ENCODE measurements at places on chromosomes 7 and 10. TPM values are rescaled to one million over a fixed set of nuclear protein-coding genes. Genes with fewer than 3 reads are reported as not detected.

The PAX4 gene
- polyA plus RNA-seq = not detected

The GBX1 gene
- polyA plus RNA-seq = not detected

- DNase-seq = no peak
These were observed 236.2 kb downstream of the DGKB start for GRCh38 chr7:14666304-14666703.

The NKX1-2 gene
- polyA plus RNA-seq = not detected

- no peak for DNase-seq
These were observed 61.0 kb downstream of the CAMK2B start for GRCh38 chr7:44264221-44264931.

DNA sequence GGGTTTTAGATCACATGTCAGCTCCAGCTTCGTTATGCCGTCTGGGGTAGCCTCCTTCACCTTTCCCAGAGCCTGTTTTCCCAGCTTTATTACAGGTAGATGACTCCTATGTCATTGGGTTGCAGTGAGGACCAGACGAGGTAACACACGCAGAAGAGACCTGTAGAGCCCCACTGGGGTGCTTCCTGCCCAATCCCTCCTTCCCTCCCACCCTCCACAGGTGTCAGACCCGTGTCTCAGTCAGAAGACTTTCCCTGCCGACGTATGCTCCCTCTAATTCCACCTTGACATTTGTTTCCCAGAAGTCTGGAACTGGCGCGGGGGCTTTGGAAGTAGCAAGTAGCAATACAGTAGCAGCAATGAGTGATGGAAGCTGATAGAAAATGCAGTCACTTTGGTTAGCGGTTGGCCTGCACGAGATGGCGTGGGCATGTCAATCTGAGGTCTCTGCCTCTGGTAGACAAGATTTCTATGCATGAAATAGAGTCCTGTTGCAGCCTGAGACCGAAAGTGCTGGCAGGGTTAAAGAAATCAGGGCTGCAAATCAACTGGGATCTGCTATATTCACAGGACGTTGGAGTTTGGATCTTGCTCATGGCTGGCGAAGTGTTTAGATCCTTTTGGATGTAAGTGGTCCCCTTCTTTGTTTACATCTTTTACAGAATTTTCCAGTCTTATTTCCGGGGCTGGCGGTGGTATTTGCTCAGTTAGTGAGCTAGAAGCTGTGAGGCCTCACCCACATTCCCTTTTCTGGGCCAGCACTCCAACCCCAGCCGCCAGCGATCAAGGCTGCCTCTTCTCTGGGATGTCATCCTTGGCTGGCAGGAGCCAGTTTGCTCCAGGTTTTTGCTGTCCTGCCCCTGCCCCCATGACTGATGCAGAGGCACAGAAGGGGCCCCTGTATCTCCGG, 78.3 kb upstream of the KMT2C start:
- no peak for DNase-seq

- no peak for DNase-seq
These were observed 280.1 kb downstream of the FRMD4A start for GRCh38 chr10:14050598-14050997.

GRCh38 chr7:492714-493065, 27.0 kb downstream of the PDGFA start:
- no peak for DNase-seq

DNA sequence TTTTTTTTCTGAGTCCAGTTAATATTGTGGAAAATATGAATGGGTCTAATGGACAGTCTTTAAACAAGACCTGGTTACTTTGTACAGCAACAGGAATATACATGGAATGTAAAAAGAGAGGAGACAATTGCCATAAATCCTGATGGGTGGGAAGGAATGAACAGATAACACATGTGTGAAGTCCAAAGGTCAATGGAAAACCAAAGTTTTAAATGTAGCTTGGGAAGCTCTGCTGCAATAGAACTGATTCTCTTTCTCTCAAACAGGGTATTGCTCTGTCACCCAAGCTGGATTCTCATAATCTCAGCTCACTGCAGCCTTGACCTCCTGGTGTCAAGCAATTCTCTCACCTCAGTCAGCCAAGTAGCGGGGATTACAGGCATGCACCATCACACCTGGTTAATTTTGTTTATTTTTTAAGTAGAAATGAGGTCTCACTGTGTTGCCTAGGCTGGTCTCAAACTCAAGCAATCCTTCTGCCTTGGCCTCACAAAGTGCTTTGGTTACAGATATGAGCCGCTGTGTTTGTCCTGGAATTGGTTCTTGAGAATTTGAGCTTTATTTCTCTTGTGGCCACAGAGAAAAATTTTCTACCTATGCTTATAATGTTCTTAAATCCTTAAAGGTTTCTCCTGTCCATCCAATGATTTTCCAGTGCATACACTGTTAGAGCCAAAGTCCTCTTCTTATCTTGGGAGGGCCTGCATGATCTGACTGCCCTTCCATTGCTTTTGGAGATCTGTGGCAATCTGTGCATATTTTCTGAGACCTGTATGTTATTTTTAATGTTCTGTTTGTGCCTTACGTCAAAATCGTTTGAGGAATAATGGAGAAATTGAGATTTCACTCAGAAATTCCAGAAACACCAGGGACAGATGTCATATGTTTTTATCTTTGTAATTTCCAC, 30.7 kb upstream of the ZNF92 start:
- no peak for DNase-seq

The EXOC6 gene
- 9.6 TPM for polyA plus RNA-seq

DNA sequence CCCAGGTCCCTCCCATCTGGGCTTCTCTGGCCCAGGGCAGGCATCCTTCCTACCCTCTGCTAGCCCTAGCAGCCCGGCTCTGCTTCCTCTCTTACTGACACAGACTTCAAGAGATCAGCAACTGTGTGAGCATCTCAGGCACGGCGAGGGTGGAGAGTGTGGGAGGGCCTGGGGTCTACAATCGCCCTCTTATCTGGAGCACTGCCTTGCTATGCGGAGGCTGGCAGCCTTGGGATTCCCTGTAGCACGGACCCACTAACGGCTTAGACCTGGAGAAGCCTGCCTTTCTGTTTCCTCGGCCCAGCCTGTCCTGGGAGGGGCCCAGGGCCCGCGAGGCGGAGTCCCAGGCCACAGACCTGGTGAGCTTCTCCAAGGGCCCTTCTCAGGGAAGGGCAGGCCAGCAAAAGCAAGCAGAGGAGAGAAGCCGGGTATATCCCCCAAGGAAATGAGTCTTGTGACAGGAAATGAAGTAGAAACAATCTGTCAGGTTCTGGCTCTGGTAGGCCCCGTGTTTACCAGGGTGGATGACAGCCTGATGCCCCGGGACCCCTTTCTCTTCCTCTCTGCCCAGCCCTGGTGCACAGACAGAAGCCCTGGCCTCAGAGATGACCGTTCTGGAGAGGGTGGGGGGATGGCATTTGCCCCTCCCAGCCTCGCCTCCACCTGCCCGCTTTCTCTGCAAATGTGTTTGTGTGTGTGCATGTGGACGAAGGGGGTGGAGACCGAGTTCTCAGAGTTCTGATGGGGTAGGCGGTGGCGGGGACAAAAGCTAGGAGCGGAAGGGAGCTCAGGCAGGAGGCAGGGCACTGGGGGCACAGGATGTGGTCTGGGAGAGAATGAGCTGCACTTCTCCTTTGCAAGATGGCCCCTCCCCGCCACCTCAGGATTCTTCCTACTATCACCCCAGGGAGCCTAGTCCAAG, 2.5 kb downstream of the LRCH4 start:
- DNase-seq = no peak

DNA sequence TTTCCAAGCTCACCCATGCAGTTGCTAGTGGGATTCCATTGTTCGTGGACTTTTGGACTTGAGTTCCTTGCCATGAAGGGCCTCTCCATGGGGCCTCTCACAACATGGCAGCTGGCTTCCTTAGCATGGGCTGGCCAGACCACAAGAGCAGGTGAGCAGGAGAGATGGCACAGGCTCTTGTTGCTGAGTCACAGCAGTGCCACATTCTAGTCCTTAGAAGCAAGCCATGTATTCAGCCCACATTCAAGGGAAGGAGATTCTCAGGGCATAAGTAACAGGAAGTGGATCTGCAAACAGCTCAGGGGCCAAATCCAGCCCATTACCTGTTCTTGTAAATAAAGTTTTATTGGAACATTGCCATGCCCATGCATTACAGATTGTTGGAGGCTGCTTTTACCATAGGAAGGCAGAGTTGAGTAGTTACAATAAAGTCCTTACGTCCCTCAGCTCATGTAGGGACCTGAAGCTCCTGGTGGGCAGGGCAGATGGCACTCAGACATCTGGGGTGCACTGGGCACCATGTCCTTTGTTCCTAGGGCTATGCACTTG, 481.5 kb upstream of the FOXK1 start:
- DNase-seq = no peak

GRCh38 chr10:90800232-90800796, 57.5 kb downstream of the HTR7 start:
- DNase-seq = no peak

DNA sequence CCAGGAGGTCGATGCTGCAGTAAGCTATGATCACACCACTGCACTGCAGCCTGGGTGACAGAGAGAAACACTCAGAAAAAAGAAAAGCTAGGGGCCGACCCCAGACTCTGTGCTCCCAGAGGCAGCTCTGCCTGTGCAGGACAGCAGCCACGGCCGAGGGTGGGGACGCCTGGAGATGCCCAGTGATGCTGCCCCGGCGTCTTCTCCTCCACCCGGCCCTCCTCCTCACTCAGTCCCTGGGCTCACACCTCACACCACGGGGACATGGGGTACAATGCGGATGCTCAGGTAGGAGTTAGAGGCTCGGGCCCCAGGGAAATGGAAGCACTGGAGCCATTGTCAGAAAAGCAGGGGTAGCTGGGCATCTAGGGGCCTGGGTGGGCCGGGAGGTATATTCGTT, 46.3 kb upstream of the ELFN1 start:
- DNase-seq = no peak

DNA sequence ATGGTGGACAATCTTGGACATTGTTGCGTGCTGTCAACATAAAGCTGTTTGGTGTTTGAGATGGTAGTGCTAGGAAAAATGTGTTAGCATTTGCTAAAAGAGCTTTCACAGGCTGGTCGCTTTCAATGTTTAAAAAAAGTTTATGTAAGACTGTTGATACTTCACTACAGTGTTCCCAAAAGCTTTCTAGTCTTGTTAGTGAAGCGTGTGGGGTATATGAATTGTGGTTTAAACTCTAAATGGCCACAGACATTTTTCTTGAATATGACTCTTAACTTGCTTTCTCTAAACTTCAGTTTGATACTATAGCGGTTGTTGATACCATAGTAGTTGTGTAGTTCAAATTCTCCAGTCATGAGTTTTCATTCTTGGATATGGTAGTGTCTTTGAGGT, 44.9 kb downstream of the MCU start:
- DNase-seq = no peak

The TACC2 gene
- 10.4 TPM for polyA plus RNA-seq

The COL28A1 gene
- 0.11 TPM for polyA plus RNA-seq

DNA sequence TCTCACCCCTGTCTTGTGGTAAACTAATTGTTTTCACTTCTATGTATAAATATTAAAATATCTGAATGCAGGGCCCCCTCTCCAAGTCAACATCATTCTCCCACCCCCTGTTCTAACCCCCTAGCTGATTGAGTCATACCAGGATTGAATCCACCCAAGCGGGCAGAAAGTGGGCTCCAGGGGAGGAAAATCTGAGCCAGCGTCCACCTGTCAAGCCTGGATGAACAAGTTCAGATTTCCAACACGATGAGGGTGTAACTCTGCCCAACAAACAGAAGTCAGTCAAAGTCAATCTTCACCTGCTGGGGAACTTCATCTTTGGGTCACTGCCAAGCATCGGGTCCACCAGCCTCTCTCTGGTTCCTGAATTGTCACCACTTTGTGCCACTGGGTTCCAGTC, 162.9 kb upstream of the CELF2 start:
- no peak for DNase-seq

The SLC26A5 gene
- not detected for polyA plus RNA-seq

GRCh38 chr7:51620706-51621105, 304.1 kb upstream of the COBL start:
- no peak for DNase-seq

GRCh38 chr10:100817268-100817839, 72.0 kb downstream of the PAX2 start:
- DNase-seq = no peak

DNA sequence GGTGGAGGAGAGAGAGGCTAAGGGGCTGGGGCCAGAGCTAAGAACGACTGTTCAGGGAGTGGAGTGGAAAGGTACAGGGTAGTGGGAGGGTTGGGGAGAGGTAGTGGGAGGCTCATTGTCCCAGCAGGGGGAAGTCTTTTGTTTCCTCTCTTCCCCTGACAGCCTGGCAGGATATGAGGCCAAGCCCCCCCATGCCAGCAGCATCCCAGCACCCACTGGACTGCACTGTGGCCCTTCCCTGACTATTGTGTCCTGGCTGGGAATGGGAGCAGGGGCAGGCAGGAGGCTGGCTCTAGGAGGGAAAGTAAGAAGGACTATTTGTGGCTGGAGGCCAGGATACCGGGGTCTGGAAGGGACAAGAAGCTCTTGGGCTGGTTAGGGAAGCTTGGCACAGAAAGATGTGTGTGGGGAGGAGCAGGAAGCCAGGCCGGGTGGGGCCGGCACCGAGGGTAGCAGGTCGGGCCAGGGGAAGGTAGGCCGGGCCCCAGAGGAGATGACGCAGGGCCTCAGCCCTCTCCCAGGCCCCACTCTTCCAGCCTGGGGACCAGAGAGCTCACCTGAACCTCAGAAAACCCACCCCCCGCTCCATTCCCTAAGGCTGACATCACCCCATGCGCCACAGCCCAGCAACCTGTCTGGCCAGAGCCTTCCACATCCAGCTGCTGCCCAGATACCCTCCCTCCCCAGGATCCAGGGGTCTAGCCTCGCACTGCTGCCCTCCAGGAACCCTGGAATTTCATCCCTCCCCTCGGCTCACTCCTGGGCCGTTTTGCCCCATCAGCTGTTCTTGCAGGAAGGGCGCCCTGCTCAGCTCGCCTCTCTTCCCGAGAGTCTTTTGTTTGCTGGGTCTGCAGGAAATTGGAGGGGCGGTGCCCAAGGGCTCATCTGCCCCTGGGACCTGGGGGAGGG, 8.8 kb upstream of the EPHB4 start:
- DNase-seq = no peak

The RPEL1 gene
- polyA plus RNA-seq = not detected

The UPK3B gene
- not detected for polyA plus RNA-seq

GRCh38 chr7:159023746-159024145, 120.9 kb downstream of the VIPR2 start:
- DNase-seq = no peak

The CAMK2B gene
- polyA plus RNA-seq = 0.05 TPM

- DNase-seq = no peak
These were observed 9.4 kb downstream of the MPP7 start for GRCh38 chr10:28293236-28294168.

DNA sequence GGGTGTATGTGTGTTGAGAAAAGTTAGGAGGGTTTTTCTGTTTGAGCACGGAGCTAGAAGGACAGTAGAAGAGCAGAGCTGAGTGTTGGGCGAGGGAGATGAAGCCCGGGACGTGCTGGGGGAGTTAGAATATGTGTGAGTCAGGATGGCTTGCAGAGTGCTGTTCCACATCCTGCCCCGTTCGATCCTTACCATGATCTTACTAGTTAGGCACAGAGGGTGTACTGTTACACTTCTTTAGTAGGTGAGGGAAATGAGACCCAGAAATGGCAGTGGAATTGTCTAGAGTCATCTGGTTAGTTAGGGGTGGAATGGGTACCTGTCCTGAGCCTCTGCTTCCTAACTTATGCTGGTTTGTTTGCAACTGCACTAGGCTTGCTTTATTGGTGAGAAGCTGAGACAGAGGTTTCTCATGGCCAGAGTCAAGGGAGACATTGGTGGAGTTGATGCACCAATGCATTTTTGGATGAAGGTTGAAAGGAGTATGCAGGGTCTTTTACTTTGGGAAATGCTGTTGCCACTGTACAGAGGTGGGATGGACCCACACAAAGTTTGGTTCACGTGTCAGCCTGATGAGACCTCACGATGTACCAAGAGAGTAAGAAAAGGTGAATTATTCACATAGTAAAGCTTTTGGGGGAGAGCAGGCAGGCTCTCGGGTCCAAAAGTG, 42.4 kb downstream of the CCNY start:
- no peak for DNase-seq

The PRR15 gene
- 0.11 TPM for polyA plus RNA-seq

Data from BJ (cell line).